NCI-H460 (cell line): ENCODE measurements at places on chromosomes 1 and 21. TPM values are rescaled to one million over a fixed set of nuclear protein-coding genes. Genes with fewer than 3 reads are reported as not detected.
A peak's percentile ranks its signal among the peaks of the same experiment; 100 is the strongest.

PAPPA2 gene
- total RNA-seq: 28.5 and 30.1 TPM in 2 replicates

CRNN gene
- total RNA-seq: not detected in 2 replicates

DNA sequence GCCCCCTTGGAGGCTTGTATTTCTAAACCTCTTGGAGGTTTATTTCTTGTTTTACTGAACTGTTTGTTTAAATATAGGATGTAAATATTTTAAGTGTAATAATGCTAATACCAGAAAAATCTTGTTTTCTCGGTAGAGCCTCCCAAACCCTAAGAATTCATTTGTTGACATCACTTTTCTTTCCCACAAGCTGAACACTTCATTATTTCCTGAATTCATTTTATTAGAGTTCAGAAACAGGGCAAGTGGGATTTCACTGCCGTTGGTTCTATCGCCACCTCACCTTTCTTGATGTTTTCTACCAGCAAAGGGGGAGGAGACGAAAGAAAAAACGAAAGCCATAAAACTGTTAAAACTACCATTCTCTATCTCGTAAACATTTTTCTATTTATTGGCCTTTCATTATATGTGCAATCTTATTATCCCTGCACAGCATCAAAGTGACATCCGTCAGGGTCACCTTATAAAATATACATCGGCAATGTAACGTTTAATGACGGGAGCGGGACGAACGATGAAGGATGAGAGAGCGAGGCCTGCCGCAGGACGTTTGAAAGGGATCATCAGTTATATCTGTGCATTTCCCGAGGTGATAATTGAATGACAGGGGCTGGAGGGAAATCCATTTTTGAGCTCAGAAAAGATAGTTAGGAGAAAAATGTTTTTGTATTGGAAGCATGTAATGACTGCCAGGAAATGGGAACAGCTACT lies 59.5 kb downstream of the SLC45A1 start:
- no peak for DNase-seq

DNA sequence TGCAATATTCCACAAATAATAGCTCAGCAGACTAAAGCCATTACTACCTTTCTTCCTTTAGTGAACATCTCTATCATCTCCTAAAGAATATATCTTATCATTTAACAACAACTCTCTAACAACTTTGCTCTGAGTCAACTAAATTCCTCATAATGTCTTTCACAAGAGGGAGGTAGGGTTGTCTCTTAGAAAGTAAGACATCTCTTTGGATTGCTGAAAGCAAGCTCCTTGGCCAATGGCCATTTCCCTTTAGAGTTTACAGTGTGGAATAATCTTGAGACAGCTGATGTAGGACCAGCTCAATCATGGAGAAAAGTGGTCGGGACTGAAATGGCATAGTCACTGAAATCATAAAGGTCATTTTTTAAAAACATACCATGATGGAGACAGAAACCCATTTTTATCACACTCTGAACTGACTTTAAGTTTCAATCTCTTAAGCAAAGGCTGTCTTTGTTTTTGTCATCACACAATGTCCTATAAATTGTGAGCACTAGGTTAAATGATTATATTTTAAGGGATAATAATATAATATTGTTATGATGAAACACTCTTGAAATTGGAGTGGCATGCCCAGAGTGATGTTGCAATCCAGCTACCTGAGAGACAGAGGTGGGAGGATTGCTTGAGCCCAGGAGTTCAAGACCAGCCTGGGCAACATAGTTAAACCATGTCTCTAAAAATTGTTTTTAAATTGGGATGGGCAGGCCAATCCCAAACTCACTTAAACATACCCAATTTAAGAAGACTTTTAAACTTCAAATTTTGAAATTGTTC lies 91.1 kb downstream of the SLC44A5 start:
- DNase-seq: no peak

- DNase-seq: peak; percentile 45
Measured at GRCh38 chr1:196309386-196309785, 298.9 kb downstream of the KCNT2 start.

DNA sequence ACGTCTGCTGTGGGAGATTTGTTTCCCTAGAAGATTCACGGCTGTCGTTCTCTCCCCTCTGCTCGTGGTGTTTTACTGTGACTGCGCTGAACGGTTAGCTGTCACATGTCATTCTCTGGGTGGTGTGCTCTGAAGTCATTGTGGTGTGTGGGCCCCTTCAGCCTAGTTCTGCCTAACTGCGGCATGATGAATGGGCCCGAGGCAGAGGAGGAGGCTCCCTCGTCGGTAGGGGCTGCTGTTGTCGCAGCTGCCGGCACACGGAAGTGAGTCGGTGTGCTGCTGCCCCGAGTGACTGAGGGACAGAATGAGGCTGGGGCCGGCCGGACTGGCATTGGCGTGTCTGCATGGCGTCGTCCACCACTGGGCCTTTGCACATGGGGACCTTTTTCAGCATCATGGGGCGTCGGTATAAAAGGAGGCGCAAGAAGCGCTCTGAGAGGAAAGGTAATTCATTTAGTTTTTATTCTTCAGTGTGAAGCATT lies 77.9 kb downstream of the ADARB1 start:
- DNase-seq: no peak

- no peak for DNase-seq
Measured at GRCh38 chr1:204348242-204348641, 11.5 kb downstream of the PLEKHA6 start.
